ENCODE measurements at places on chromosomes 5 and 9. TPM values are rescaled to one million over a fixed set of nuclear protein-coding genes. Genes with fewer than 3 reads are reported as not detected.

GARIN3 gene
- polyA plus RNA-seq = not detected

MGAT1 gene
- polyA plus RNA-seq = 48.6 TPM

PAEP gene
- not detected for polyA plus RNA-seq

PDGFRB gene
- polyA plus RNA-seq = 32.0 TPM

SLC4A9 gene
- polyA plus RNA-seq = not detected

PPP1R26 gene
- 20.1 TPM for polyA plus RNA-seq

PRDM9 gene
- not detected for polyA plus RNA-seq

TMEM215 gene
- not detected for polyA plus RNA-seq

BICD2 gene
- 61.0 TPM for polyA plus RNA-seq

CCL28 gene
- 0.64 TPM for polyA plus RNA-seq

DNM1 gene
- polyA plus RNA-seq = 191 TPM

NUP214 gene
- 43.9 TPM for polyA plus RNA-seq

N4BP3 gene
- 8.8 TPM for polyA plus RNA-seq

PCDHAC2 gene
- polyA plus RNA-seq = 1.8 TPM

FOXI1 gene
- polyA plus RNA-seq = 1.3 TPM

ARRDC1 gene
- 43.8 TPM for polyA plus RNA-seq

TJP2 gene
- polyA plus RNA-seq = 71.8 TPM

SURF1 gene
- 104 TPM for polyA plus RNA-seq

GPX3 gene
- 54.2 TPM for polyA plus RNA-seq

TLN1 gene
- 181 TPM for polyA plus RNA-seq

PHF24 gene
- polyA plus RNA-seq = 14.7 TPM

UIMC1 gene
- 12.3 TPM for polyA plus RNA-seq

ELOVL7 gene
- polyA plus RNA-seq = 6.5 TPM

SPATA31C1 gene
- polyA plus RNA-seq = 0.08 TPM

TLX3 gene
- polyA plus RNA-seq = 11.1 TPM

TXNDC8 gene
- not detected for polyA plus RNA-seq

LAMC3 gene
- 11.2 TPM for polyA plus RNA-seq

SAP30L gene
- polyA plus RNA-seq = 25.3 TPM

MEIKIN gene
- not detected for polyA plus RNA-seq

FOXD1 gene
- polyA plus RNA-seq = 7.1 TPM

PCDHGA6 gene
- polyA plus RNA-seq = 2.4 TPM

GLRA1 gene
- not detected for polyA plus RNA-seq

OR1Q1 gene
- polyA plus RNA-seq = not detected

CTXN3 gene
- 3.0 TPM for polyA plus RNA-seq

PRRC1 gene
- polyA plus RNA-seq = 22.4 TPM

TPPP gene
- 110 TPM for polyA plus RNA-seq

SLC28A3 gene
- polyA plus RNA-seq = not detected

CCNJL gene
- 8.4 TPM for polyA plus RNA-seq

NMUR2 gene
- not detected for polyA plus RNA-seq

RASGRF2 gene
- 5.7 TPM for polyA plus RNA-seq

TAF11L10 gene
- not detected for polyA plus RNA-seq

ECM2 gene
- polyA plus RNA-seq = 1.3 TPM

FOXD4L5 gene
- polyA plus RNA-seq = not detected

AMBP gene
- polyA plus RNA-seq = not detected

C7 gene
- polyA plus RNA-seq = 3.6 TPM

ABCA1 gene
- 0.90 TPM for polyA plus RNA-seq

CCNO gene
- 7.5 TPM for polyA plus RNA-seq

TMEM161B gene
- 2.8 TPM for polyA plus RNA-seq

Data from brain (organoid and tissue), 16 donors.